Kidney (tissue), 22 donors: ENCODE measurements at places on chromosomes 3 and 15.

DNA sequence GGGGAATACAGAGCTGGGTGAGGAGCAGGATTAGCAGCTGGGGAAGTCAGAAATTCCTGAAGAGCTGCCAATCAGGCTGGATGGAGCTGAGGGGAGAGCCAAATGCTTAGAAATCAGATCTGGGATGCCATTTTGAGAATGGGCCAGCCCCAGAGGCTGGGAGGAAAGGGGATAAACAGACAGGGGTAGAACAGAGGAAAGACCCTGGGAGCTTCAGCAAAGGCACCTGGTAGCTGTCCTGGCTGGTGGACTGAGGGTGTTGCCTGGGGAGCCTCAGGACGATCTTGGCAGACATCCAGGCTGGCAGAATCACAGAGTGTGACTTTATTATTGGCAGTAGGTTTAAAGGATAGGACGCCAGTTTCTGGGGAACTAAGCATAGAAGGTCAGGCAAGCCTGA, 97.8 kb downstream of the SQOR start:
- no peak for DNase-seq

- no peak for DNase-seq
Measured at GRCh38 chr15:101180620-101181307, 71.1 kb downstream of the CHSY1 start.

DNA sequence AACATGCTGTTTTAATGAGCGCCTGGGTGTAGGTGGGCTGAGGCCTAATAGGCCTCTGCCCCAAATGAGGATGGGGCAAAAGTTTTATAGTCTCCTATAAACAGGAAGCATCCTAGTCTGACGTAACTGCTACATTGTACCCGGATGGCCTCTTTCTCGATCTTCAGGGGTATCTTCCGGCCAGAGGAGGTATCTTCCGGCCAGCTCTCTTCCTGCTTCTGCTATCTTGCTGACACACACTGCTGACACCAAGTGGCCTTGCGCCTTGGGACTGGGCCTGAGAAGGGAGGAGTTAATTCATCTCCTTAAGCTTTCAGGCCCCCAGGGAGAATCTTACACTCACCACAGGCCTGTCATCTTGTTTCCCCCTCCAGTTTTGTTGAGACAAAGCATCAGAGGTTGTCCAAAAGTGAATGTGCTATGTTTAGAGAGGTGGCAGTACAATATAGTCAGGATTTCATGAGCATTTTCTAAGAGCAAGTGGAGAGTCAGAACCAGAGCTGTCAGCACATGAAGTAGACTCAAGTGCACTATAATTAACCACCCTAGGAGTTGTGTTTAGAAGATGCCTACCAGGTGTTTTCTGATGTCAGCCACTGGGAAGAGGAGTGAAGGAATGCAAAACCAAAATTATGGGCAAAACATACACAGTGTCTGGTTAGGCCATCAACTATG, 15.6 kb upstream of the IGSF10 start:
- no peak for DNase-seq

GRCh38 chr3:141738891-141739363, 829 bp downstream of the RNF7 start:
- no peak for DNase-seq

GRCh38 chr15:77012868-77013267, 17.9 kb downstream of the PSTPIP1 start:
- no peak for DNase-seq

- DNase-seq = no peak
Measured at GRCh38 chr3:112046599-112046998, 12.1 kb downstream of the TMPRSS7 start.

- DNase-seq = no peak
Measured at GRCh38 chr3:14331251-14331650, 71.2 kb upstream of the SLC6A6 start.

DNA sequence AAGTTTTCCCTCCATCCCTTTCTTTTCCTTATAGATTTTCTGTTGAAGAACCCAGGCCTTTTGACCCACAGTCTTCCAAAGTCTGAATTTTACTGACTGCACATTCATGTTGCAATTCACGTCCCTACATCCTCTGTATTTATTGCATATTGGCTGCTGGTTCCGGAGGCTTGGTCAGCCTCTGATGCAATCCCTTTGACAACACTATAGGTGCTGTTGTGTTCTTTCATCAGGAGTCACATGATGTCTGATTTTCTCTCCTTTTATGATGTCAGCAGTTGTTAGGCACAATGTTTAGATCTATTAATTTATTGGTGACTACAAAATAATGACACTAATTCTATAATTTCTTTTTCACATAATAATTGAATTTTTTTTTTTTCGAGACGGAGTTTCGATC, 8.7 kb downstream of the CYP1A1 start:
- no peak for DNase-seq

GRCh38 chr3:16523778-16524177, 10.3 kb upstream of the RFTN1 start:
- no peak for DNase-seq

- DNase-seq = no peak
Measured at GRCh38 chr15:47395076-47395475, 322.2 kb upstream of the SEMA6D start.

DNA sequence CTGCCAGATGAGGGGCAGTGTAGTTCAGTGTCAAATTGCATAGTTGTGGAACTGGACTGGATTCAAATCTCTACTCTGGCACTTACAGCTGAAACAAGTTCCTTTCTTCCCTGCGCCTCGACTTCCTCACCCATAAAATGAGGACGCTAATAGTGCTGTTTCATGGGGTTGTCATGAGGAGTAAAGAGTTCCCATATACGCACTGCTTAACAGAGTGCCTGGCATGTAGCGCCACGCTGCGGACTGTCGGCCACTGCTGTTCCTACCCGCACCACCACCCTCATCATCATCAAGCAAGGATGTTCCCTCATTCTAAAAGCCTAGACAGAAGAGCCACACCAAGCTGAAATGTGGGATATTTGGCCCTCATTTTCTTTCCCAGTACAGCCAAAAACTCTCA, 91.9 kb downstream of the CHDH start:
- no peak for DNase-seq

GRCh38 chr15:70559265-70560239, 203.8 kb downstream of the UACA start:
- peak; percentile 79 for DNase-seq

GRCh38 chr3:151971814-151972579, 98.6 kb downstream of the SUCNR1 start:
- no peak for DNase-seq

DNA sequence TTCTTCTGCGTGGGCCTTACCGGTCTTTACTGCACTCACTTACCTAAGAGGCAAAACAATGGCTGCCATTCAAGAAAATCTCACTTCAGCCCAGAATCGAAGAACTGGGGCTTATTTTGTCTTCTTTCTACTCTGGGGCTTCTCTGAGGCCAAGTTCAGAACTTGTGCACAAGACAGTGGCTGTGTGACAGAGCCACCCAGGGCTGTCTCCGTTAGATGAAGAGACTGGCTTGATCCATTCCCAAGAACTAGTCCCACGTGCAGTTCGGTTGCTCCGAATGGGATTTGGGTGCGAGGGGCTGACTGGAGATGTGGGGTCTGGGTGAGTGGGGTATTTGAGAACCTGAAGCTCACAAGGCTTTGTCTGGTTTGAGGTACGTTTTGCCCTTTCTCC, 795 bp upstream of the TCF12 start:
- no peak for DNase-seq

- DNase-seq = no peak
Measured at GRCh38 chr15:88256279-88257230, at the start of gene NTRK3. Gene NTRK3 (minus strand): TSS chr15:88256739. CDS start chr15:88256153, 586 bp downstream.

- DNase-seq = no peak
Measured at GRCh38 chr3:120637851-120638559, 41.9 kb downstream of the NDUFB4 start.

DNA sequence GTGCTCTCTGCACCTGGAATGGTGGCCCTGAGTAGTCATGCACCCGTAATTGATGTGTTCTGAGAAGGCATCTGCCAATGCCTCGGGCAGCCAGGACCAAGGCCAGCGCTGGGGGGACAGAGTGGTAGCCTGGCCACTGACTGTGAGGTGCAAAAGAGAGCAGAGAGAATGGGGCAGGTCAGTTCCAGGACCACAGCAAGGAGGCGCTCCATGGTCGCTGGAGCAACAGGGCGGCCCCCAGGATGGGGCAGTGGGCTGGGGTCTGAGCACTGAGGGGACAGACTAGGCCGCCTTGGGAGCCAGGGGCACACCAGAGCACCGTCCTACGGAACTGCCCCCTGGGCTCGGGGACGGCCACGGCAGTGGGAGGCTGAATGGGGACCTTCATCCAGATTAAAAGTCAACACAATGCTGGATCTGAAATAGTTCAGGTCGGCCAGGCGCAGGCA, 48.3 kb upstream of the IQSEC1 start:
- DNase-seq = peak; percentile 29

DNA sequence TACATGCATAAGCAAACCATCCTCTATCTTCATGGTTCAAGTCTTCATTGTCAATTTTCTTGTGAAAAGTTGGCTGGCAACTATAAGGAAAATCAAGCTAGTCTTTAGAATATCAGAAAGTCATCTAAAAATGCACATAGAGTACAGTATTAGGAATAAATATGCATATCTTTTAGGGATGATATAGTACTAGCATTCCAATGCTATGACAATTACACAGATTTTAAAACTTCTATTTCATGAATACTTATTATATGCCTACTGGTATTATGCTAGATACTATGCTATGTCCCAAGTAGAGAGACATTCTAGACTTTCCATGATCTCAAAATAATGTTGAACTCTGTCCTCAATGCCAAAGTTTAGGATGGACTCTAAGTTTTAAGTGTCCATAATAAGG, 81.3 kb upstream of the NAALADL2 start:
- no peak for DNase-seq

GRCh38 chr3:42043099-42043813, 47.9 kb upstream of the TRAK1 start:
- peak; percentile 97 for DNase-seq

DNA sequence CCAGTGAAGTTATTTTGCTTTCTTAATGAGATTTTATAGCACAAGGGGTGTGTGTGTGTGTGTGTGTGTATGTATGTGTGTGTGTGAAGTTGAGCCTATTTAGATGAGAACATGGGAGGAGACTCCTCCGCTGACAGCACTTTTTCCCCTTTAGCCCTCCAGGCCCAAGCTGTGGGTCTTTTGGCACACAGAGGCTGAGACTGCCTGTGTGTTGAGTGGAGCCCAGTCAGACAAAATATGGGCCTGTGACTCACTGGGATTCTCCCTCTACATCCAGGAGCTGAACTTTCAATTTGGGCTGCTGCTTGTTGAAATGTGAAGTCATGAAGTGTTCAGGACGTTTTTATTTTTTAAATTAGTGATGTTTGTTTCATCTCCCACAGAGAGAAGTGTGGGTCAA, 108.0 kb downstream of the MFSD1 start:
- DNase-seq = no peak

- DNase-seq = no peak
Measured at GRCh38 chr15:98163319-98164045, 203.0 kb downstream of the ARRDC4 start.

DNA sequence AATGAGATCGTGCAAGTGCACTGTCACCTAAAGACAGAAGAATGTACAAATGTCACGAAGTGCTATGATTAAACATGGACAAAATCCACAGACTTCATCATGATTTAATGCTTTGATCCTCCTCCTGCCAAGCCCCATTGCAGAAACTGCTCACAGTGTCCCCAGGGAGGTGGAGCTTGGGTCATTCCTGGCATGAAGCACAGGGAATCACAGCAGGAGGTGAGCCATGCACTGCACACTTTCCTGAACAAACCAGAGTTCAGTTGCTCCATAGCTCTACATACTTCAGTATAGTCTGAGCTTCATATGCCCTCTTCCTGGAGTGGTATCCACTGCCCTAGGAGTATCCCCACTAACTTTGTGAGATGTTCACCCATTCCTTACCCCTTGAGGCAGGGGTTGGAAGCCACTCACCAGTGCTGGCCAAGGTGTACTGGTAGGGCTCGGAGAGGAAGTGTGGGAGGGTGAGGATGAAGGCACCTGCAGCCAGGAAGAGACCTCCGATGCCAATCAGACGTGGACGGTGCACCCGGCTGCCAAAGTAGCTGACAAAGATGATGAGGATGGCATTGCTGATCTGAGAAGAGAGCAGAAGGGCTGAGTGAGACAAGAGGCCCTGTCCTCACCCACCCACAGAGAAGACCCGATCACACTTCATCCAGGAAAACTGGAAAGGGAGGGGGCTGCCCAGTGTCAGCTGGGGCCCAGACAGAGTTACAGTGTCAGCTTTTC, 56.3 kb downstream of the SLCO2A1 start:
- DNase-seq = no peak

DNA sequence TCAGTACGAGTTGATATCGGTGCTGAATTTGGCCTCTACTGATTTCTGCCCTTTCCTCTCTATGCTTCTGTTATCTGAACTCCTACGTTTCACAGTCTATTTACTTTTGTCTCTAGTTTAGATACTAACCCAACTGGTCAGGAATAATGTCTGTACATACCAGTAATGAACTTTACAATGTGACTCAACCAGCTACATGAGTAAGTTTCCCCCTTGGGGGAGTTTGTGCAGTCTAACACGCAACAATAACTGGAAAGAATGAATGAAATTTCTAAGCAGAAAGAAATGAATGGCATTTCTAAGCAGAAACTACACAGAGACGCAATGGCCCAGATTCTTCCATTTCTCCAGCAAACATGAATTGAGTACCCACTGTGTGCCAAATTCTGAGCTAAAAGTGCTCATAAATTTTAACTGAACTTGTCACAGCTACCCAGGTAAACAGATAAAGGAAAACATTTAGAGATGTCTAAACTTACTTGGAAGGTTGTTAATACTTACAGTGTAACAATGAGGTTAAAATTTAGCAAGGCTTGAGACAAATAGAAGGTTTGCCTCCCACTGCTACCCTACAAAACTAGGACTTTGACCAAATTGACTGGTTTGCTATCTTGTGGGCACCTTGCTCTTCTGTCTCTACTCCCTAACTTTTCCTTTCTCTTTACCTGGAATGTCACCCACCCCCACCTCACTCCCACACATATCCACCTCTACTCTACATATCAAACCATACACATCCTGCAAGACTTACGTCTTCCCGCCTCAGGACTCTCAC, 11.6 kb downstream of the UPK1B start:
- peak; percentile 10 for DNase-seq

DNA sequence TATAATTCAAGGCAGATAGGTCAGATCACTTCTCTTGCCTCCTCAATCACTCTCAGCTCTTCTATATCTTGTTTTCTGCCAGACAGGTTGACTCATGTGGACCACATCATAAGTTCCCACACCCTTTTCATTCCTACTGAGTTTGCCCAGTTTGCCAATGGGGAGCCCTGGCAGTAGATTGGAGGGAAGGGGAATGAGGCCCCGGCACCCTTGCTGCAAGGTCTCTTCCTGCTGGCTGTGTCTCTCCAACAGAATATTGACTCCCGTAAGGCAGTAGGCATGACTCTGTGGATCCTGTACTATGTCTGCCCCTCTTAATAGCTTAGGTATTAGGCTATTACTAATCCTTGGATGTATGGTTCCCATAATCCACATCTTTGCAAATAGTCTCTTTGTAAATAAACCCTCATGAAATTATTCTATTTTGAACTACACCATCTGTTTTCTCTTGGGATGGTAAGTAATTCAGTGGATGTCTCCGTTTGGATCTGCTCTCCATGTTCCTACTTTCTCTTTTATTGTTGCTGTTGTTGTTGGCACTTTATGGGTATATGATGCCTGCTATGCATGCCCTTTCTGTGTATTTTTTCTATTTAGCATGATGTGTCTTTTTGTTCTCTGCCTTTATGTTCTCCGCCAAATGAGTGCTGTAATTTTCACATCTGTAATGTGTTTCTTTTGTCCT, 65.5 kb upstream of the DCBLD2 start:
- DNase-seq = no peak

GRCh38 chr3:171776839-171777583, 33.3 kb downstream of the PLD1 start:
- no peak for DNase-seq

GRCh38 chr15:79595306-79595705, 163.2 kb downstream of the MINAR1 start:
- no peak for DNase-seq
